DMS 273 treated with DMSO at 0.1 percent for 48 hours (cell line): ENCODE measurements at places on chromosomes 6 and 20.
A peak's percentile ranks its signal among the peaks of the same experiment; 100 is the strongest.

DNA sequence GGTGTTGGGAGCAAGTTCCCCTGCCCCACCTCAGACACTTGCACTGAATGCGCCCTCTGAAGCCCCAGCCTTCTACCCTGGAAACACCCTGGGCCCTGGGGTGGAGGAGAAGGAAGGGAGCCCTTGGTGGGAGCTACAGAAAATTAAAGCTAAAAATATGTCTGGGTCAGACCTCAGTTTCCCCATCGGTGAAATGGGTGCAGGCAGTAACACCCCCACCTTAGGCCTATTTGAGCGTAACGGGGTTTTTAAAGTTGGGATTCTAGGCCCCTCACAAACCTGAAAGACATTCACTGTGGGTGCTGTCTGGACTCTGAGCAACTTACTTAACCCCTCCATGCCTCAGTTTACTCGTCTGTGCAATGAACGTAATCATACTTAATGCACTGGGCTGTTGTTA is 19.3 kb upstream of the CDH22 start:
- no peak for DNase-seq

- DNase-seq: no peak
Measured at GRCh38 chr6:157381631-157382621, 936 bp downstream of the ZDHHC14 start.

- no peak for DNase-seq
Measured at GRCh38 chr6:24990236-24990845, 54.6 kb upstream of the RIPOR2 start.

GRCh38 chr6:149114167-149114566 is 203.3 kb upstream of the TAB2 start:
- DNase-seq: peak; percentile 18

GRCh38 chr6:47047479-47048407 is 5.6 kb upstream of the ADGRF1 start:
- peak; percentile 77 for DNase-seq
